ENCODE measurements at places on chromosomes 13 and 19.

GRCh38 chr19:17097593-17098126 lies 22.1 kb downstream of the MYO9B start:
- DNase-seq = no peak

GRCh38 chr19:21680671-21681070 lies 86.7 kb downstream of the ZNF100 start:
- DNase-seq = no peak

- DNase-seq = no peak
These were observed 5.7 kb upstream of the FBXO27 start for GRCh38 chr19:39038098-39038497.

GRCh38 chr13:46905249-46905648 lies 8.4 kb upstream of the HTR2A start:
- DNase-seq = no peak

DNA sequence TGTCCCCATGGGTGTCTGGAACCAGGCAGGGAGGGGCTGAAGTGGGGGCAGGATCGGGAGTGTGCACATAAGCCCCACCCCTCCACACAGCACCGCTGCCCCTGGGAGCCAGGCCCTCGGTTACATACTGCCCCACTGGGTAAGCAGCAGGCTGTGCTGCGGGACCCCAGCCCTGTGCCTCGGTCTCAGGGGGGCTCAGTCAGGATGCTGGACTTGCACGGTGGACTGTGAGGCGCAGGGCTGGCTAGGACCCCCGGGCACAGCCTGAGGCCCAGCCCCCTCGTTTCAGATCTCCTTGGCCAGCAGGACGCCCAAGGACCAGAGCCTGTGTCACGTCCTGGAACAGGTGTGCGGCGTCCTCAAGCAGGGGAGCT lies 16.3 kb downstream of the MPND start:
- no peak for DNase-seq

DNA sequence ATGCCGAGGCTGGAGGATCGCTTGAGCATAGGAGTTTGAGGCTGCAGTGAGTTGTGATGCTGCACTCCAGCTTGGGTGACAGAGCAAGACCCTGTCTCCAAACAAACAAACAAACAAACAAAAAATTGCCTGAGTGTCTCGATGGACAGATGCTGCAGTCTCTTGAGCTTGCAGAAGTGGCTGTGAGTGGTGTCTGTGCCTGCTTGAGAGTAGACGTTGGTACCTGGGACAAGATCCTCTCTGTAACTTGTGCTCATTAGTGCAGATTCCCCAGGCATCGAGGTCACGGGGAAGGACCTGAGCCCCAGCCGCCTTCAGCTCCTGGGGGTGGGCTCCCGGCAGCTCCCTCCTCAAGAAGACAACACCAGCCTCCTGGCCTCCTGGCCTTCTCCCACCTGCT lies 8.6 kb upstream of the C5AR2 start:
- DNase-seq = no peak

- no peak for DNase-seq
These were observed 2.0 kb downstream of the GRAMD1A start for GRCh38 chr19:35002037-35002535.

GRCh38 chr19:6717441-6717971 lies 2.9 kb downstream of the C3 start:
- DNase-seq = no peak

DNA sequence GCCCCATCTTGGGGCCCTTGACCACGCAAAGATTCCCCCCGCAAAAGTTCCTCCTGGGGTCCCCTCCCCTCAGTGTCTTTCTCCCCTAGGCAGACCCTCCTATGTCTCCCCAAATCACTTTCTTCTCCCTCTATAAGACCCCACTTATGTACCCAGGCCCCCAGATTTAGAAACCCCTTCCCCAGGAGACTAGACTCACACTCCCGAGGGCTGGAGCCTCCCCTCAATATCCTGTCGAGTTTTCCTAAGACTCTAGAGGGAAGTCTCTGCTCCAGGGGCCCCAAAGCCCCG lies 1.4 kb downstream of the SLC1A5 start:
- no peak for DNase-seq

GRCh38 chr19:6750062-6750461 lies 10.6 kb downstream of the TRIP10 start:
- no peak for DNase-seq

- no peak for DNase-seq
These were observed 7.9 kb upstream of the C3 start for GRCh38 chr19:6728346-6728745.

DNA sequence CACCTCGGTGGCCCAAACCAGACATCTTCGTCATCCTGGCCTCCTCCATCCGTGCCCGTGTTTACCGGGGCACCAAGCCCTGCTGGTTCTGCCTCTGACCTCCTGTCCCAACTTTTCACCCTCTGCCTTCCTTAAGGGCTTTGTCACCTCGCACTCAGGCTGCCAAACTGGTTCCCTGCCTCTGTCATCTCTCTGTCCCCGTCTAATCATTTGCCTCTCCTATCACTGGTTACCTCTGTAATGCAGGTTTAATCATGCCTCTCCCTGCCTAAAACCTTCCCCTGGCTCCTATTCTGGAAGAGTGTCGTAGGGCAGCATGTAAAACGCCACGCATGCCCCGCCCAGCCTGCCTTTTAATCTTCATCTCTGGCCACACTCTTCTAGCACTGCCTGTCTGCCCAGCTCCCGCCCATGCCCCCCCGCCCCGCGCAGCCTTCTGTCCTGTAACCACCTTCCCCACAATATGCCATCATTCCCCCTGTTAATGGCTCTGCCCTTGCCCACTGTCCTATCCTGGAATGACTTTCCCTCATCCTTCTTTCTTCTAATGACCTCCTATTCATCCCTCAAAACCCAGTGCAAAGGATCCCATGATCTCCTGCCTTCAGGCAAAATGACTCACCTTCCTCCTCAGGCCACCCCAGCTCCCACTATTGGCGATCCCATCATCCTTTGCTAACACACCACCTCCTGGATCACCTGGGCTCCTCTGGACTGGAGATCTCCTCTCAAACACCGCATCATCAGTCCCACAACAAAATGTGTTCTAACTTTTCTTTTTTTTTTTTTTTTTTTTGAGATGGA lies 66.7 kb downstream of the PEX11G start:
- DNase-seq = no peak

Data from activated CD8-positive, alpha-beta memory T cell treated with anti-CD3 and anti-CD28 coated beads for 48 hours (primary cell).